ENCODE measurements at places on chromosomes 1 and 21. TPM values are rescaled to one million over a fixed set of nuclear protein-coding genes. Genes with fewer than 3 reads are reported as not detected.

GRCh38 chr1:101632548-101633272 lies 364.0 kb downstream of the OLFM3 start:
- DNase-seq = no peak

DNA sequence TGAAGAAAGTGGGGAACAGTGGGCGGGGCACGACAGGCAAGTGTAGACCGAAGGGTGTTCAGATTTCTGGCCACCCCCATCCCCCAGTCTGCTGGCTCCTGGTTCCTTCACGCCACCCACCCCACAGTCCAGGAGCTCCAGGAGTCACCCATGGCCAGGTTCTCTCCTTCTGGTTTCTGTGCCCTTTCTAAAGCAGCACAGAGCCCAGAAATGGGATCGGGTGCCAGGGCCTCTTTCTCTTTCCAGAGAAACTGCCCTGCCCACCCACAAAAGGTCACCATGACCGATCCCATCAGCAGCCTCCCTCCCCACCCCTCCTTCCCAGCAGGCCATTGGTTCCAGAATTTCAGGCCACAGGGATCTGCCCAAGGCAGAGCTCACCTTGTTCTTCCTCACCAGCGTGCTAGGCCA lies 3.2 kb upstream of the CELSR2 start:
- DNase-seq = no peak

DNA sequence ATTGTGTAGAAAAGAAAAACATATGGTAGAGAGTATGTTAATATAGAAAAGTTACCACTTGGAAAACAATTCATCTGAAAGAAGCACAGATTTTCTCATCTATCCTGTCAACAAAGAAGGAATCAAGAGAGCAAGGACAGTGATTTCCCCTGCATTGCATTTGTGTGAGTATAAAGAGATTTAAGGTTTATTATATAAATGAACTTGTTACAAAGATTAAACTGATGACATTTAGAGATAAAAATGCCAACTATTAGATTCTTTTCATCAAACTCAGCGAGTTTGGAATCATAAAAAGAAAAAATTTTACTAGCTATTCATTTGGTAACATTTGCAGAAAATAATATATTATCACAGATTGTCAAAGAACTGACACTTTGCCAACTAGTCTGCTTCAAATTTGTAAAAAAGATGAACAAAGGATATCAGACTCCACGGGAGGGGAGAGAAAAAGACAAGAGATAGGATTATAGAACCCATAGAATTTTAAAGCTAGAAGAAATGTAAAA lies at the start of gene RGS21:
Gene RGS21 (plus strand): TSS at position 51 of the 509 bp plus-strand sequence. CDS start 26,045 bp downstream, outside the sequence.
- no peak for DNase-seq

- DNase-seq = peak; percentile 59
Observed at GRCh38 chr1:63148825-63149645, 173.3 kb upstream of the FOXD3 start.

- DNase-seq = peak; percentile 90
Observed at GRCh38 chr1:156892190-156893047, 1.1 kb upstream of the PEAR1 start.

- no peak for DNase-seq
Observed at GRCh38 chr1:31792116-31792515, 23.7 kb downstream of the SPOCD1 start.

DNA sequence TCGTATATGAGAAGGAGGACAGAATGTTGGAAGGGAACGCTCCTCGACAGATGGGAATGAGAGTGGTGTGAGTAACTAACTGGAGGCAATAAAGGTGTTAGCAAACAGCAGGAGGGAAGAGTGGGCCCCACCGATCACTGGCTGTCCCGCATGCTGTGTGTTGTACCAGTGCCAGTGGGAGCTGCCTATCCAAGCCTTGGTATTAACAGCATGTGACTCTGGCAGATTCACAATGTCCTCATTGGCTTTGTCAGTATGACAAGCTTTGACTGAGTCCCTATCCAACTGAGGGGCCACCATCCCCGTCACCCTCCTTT lies 188.3 kb downstream of the NRIP1 start:
- DNase-seq = no peak

Gene STK40
- 30.3 TPM for total RNA-seq

Gene IFNLR1
- total RNA-seq = 4.6 TPM

Gene TINAGL1
- 47.2 TPM for total RNA-seq
